ENCODE measurements at places on chromosomes 1 and 21. TPM values are rescaled to one million over a fixed set of nuclear protein-coding genes. Genes with fewer than 3 reads are reported as not detected.

Gene HLX
- total RNA-seq, result 29.2 TPM

Gene LCE3A
- not detected for total RNA-seq

Gene CORT
- not detected for total RNA-seq

DNA sequence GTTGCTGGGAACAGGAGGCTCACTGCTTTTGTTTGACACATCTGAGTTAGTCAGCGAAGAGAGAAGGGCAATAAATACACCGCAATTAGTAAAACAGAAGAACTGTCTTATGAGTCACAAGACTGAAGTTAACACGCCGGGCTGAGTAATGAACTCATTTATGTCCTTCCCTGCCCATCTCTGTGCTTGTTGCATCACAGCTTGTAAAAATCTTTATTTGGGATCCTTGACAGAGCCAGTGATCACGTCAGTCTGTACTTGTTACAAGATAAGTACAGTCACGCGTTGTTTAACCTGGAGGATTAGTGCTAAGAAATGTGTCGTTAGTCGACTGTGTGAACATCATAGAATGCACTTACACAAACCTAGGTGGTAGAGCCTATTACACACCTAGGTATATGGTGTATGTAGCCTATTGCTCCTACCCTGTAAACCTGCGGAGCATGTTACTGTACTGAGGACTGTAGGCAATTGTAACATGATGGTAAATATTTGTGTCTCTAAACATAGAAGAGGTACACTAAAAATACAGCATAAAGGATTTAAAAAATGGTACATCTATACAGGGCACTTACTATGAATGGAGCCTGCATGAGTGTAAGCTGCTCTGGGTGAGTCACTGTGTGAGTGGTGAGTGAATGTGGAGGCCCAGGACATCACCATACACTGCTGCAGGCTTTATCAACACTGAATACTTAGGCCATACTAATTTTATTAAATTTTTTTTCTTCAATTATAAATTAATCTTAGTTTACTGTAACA is 272.2 kb downstream of the TNR start:
- H3K36me3 ChIP-seq, result no peaks in the 10 kb centered on the region
- H3K27me3 ChIP-seq, result no peaks in the 10 kb centered on the region
- H3K27ac ChIP-seq, result no peak overlapping the region
- H3K4me1 ChIP-seq, result no peaks in the 10 kb centered on the region
- DNase-seq, result no peak

GRCh38 chr21:26739189-26739588 is 106.0 kb downstream of the ADAMTS1 start:
- H3K4me1 ChIP-seq, result no peaks in the 10 kb centered on the region
- no peak overlapping the region for H3K4me3 ChIP-seq
- no peaks in the 10 kb centered on the region for H3K27me3 ChIP-seq
- H3K36me3 ChIP-seq, result no peaks in the 10 kb centered on the region
- DNase-seq, result no peak
